ENCODE measurements at places on chromosomes 7 and 10.

DNA sequence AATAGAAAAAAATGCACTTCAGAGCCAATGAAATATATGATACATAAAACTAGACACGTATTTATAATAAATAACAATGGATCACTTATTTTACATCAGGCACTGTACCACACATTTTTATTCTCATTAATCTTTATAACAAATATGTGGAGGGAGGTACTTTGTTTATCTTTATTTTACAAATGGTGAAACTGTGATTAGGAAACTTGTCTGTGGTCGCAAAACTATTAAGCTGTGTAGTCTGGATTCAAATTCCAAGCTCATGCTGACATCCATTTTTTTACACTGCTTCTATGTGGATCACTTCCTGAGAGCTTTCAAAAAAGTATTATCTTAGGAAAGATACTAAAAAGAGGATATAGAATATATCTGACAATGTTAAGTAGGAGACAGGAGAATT is 978.6 kb downstream of the SORCS1 start:
- no peak for DNase-seq

DNA sequence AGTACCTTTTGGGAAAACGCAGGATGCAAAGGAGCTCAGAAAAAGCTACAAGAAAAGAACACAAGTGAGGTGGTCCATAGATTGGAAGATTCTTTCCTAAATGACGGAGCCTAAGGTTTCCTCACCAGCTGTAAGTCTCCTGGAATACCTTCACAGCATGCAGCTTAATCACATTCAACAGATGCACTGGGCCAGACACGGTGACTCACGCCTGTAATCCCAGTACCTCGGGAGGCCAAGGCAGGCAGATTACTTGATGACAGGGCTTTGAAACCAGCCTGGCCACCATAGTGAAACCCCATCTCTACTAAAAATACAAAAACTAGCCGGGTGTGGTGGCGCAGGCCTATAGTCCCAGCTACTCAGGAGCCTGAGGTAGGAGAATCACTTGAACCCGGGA is 228.7 kb downstream of the FRMD4A start:
- DNase-seq, result no peak

- DNase-seq, result no peak
Observed at GRCh38 chr7:112635742-112636141, 154.5 kb downstream of the TMEM168 start.

GRCh38 chr7:97971120-97971989 is 18.6 kb downstream of the OCM2 start:
- peak; percentile 39 for DNase-seq

DNA sequence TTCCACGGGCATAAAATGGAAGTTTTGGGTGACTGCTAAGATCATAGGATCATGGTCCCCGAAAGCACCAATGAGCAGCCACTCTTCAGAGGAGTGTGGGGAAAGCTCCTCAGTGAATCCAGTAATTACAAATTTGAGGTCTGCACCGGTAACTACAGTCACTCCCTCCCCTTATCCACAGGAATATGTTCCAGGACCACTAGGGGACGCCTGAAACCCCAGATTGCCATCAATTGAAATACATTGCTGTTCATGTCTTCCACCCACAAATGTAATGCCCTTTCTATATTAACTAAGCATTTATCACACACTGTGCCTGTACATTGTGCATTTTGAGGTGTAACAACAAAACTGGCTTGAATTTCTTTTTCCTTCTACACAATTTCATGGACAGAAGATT is 447.9 kb upstream of the PFKP start:
- DNase-seq, result no peak

- DNase-seq, result no peak
Observed at GRCh38 chr7:1457059-1457948, 2.0 kb downstream of the MICALL2 start.

DNA sequence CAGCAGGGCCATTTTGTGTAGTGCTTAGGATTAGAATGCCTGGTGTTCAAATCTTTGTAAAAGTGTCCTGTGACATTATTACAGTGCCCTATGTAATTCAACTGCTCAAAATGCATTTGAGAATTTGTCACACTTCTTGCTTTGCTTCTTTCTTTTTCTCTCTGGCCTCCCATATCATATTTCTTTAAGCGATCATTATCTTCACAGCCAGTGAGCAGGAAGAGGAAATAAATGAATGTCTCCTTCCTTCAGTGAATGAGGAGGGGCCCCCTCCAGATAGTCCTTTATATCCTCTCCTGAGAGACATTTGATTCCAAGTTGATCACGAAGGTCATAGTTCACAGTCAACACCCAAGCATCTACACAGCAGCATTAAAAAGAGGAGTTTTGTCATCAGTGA is 425.1 kb upstream of the NPVF start:
- DNase-seq, result no peak

DNA sequence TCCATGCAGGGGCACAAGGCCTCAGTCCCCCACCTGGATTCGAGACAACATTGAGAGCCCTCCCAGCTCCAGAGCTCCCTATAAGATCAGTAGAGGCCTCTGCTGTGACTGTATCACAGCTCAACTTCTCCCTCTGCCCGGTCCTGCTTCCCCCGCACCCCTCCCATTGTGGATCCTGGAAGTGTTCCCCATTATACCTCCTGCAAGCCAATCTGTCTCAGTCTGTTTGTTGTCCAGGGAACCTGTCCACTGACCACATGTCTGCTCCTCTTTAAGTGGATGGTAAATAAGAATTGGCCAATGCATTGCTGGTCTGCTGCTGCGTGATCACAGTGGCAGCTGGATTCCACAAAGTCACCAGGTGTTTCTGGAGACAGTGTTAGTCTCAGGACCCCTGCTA is 259.7 kb upstream of the HABP2 start:
- DNase-seq, result no peak

GRCh38 chr7:85104432-85105205 is 82.2 kb downstream of the SEMA3D start:
- no peak for DNase-seq

DNA sequence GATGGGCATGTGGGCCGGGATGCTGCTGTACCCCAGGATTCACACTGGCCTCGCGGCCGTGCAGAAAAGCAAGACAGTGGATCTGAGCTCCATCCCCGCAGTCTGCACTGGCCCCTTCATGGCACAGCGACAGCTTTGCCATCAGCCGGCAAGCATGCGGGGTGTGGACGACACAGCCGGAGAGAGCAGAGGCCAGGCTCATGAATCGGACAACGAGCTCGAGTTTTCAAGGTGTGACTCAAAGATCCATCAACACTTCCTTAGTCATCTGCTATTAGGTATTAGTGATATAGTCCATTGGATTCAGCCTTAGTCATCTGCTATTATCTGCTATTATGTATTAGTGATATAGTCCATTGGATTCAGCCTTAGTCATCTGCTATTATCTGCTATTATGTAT is 254.7 kb downstream of the KLF6 start:
- no peak for DNase-seq

- DNase-seq, result no peak
Observed at GRCh38 chr7:26729150-26729775, 135.1 kb downstream of the SKAP2 start.

DNA sequence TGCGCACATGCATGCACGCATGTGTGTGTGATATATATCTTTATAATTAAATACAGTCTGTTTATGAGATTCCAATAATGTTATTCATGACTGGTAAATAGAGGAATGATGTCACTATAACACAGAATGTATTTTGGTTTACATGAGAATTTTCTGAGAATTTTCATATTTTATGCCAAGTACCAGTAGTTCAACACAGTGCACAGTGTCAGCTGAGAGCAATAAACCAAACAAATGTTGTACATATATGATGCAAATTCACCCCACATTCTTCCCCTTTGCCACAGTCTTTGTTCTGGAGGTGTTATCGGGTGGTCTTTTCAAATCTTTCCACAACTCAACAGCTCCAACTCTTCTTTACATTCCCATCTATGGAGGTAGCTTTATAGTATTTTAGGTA is 462.2 kb upstream of the GRM3 start:
- DNase-seq, result no peak

DNA sequence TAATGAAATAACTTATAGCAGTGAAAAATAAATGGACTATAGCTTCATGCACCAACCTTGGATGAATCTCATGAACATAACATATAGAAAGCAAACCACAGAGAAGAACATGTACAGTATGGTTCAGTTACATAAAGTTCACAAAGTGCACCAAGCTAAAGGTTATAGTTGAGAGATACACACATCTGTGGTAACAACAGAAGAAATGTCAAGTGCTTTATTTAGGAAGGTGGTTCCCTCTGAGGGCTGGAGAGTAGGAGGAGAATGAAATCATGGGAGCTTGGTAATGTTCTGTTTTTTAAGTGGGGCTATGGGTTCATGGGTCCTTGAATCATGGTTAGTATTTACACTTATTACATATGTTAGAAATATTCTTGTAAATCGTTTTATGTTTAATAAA is 323.3 kb downstream of the PHTF2 start:
- no peak for DNase-seq

GRCh38 chr7:4883372-4884144 is at the start of gene RADIL:
Gene RADIL, minus strand, starts transcription at chr7:4883716. Its CDS starts 5,577 bp downstream, at chr7:4878139.
- peak; percentile 86 for DNase-seq

DNA sequence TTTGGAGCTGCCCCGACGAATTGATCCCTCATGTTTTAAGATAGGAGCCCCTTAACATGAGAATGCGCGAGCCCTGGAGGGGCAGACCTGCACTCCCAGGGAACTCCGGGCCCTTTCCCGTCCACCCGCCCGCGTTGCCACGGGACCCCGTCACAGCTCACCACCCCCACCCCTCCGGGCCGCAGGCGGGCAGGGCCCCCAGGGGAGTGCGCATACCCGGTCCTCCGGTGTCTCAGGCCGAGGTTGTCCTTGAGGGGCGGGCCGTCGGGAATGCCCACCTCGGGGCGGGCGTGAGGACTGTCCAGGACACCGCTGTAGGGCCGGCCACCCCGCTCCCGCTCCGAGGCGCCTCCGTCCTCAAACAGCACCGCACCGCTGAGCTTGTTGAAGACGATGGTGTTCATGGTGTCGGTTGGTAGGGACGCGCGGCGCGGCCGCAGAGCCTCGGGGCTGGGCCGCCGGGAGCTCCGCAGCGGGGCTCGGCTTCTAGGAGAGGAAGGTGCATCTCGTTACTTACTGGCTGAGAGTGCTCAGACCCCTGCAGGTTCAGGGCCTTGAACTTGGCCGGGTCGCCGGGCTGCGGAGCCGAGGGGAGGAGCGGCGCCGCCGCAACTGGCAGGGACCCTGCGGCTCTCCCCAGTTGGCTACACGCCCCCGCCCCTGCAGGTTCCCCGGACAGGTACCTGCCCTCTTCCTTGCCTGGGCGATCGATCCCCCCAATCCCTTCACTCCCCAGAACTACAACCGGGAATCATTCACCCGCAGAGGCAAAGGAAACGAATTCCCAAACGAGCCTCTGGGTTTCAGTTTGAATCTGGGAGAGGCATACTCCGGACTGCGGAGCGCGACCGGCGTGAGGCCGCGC is 2.4 kb downstream of the MKX start:
- peak; percentile 25 for DNase-seq

- DNase-seq, result no peak
Observed at GRCh38 chr10:67553254-67553653, 142.7 kb downstream of the CTNNA3 start.

GRCh38 chr10:100183481-100183880 is 2.3 kb downstream of the ERLIN1 start:
- DNase-seq, result no peak

DNA sequence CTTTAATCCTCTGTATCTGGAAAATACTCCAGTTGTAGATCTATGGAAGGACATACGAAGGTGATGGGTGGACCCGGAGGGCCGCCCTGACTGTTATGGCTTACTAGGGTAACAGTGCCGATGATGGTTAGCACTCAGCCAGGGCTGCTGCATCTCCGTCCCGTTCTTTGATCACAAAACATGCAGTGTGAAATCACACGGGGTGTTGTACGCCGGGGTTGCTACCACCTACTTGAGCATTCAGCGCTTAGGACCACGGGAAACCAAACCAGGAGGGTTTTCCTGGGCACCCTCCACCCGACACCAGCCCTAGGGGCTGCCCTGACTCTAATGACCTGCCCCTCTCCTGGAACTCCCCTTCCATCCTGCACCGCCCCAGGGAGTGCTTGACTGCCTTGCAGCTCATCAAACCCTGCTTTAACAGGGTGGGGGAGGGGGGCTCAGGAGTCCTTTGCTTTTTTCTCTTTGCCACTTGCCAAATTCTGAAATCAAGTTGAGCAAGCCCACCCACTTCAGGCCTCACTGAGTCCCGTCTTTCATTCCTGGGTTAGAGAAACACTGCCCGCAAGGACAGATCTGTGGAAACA is 20.4 kb downstream of the ZNF775 start:
- no peak for DNase-seq

DNA sequence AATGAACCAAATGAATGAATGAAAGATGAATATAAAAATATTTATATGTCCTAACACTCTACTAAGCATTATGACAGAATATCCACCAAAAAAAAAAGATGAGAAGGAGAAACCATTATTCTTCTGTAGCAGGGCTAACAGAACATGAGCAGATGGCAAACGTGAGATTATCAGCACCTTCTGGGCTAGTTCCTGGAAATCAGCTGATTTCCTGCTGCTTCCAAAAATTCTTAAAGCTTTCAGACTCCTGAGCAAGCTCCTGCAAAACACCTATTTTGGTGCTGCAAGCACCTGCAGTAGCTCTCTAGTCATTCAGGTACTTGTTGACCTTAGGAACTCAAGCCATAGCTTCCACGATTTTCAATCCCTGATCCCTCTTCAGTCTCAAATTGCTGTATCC is 51.8 kb downstream of the NPSR1 start:
- no peak for DNase-seq

DNA sequence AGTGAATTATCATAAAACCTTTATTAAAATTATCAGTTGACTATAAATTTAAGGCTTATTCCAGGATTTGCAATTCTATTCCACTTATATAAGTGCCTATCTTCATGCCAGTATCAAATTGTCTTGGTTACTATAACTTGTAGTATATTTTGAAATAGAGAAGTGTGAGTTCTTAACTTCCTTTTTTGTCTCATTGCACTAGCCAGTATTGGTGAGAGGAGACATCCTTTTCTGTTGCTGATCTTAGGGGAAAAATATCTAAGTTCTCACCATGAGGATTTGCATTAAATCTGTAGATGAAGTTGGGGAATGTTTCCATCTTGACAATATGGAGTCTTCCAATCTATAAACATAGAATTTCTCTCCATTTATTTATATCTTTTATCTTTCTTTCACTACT is 104.2 kb upstream of the MKI67 start:
- DNase-seq, result no peak

DNA sequence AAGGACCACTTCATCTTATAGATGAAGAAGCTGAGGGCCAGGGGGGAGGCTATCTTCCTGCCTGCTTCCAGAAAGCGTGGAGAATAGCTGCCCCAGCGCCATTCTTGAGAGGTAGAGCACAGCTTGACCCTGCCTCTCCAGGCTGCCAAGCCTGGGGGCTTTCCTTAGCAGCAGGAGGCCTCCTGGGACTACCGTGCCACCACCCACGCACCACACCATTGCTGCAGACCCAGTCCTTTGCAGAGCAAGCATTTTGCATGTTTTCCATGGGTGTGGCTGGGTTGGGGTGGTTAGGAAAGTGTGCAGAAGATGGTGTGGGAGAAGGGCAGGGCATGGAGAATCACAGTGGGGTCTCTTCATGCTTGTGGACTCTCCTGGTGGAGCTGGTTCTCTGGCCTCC is 64.9 kb downstream of the TBXAS1 start:
- no peak for DNase-seq

- DNase-seq, result no peak
Observed at GRCh38 chr10:72174297-72174662, 41.5 kb upstream of the ANAPC16 start.
